ENCODE measurements at places on chromosomes 6 and 20. TPM values are rescaled to one million over a fixed set of nuclear protein-coding genes. Genes with fewer than 3 reads are reported as not detected.
A peak's percentile ranks its signal among the peaks of the same experiment; 100 is the strongest.

Gene TGM2
- total RNA-seq = 0.35 TPM

Gene PRKN
- total RNA-seq = not detected

Gene LKAAEAR1
- not detected for total RNA-seq

Gene CCDC170
- total RNA-seq = not detected

Gene PBX2
- 61.6 TPM for total RNA-seq

Gene CALHM4
- total RNA-seq = not detected

Gene ENPP5
- total RNA-seq = not detected

Gene LCA5
- 0.16 TPM for total RNA-seq

Gene SCRT2
- total RNA-seq = not detected

Gene LHFPL5
- total RNA-seq = not detected

DNA sequence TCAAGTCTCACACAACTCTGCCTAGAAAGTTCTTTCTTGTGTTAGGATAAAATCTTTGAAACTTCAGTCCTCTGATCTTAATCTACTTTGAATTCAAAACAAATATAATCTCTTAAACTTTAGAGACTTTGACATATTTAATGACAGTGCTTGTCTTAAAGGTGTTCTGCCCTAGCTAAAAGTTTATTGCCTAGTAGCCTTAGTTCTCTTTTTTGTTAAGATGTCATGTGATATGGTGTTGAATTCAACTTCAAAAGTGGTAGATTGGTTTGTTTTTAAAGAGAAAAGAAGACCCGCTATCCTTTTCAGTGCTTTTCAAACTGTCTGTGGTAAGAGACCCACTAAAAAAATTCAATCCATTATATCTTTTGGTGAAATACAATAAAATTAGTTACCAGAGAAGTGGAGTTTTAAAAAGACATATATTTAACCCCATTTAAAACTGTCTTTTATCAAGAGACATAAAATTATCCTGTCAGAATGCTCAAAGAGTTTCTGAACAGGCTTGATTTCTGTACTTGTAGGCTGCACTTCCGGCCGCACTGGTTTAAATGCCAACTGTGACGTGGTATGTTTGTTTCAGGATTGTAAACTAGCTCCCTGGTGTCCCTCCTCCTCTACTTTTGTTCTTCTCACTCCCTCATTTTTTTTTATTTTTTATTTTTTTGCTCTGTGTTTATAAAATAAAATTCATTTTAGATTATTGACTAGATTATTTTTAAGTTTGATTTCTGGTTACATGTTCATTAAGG is 76.5 kb downstream of the QKI start:
- H3K27ac ChIP-seq = no peak overlapping the region
- peaks cover 5% of the 10 kb centered on the region for H3K4me1 ChIP-seq
- no peak overlapping the region for H3K4me3 ChIP-seq

GRCh38 chr20:22525069-22525820 is 59.1 kb downstream of the FOXA2 start:
- H3K27ac ChIP-seq = no peak overlapping the region
- no peak overlapping the region for H3K4me3 ChIP-seq
- H3K27me3 ChIP-seq = no peaks in the 10 kb centered on the region
- no peak for DNase-seq

GRCh38 chr6:13711324-13711732 is 307 bp downstream of the RANBP9 start:
- peak; percentile 80 for DNase-seq
- peak overlapping the region; percentile 71 for H3K27ac ChIP-seq
- H3K36me3 ChIP-seq = peaks cover 24% of the 10 kb centered on the region
- H3K4me3 ChIP-seq = peak overlapping the region; percentile 50

DNA sequence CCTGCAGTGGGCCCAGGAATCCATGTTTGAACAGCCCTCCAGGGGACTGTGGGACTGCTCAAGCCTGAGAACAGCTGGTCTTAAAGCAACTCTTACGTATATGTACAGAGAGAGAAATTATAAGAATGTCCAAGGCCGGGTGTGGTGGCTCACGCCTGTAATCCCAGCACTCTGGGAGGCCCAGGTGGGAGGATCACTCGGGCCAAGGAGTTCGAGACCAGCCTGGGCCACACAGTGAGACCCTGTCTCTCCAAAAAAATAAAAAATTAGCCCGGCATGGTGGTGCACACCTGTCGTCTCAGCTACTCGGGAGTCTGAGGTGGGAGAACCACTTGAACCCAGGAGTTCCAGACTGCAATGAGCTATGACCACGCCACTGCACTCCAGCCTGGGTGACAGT is 134.0 kb downstream of the DTNBP1 start:
- H3K36me3 ChIP-seq = peaks cover 36% of the 10 kb centered on the region
- no peak overlapping the region for H3K4me3 ChIP-seq
- no peak overlapping the region for H3K27ac ChIP-seq
- no peaks in the 10 kb centered on the region for H3K27me3 ChIP-seq
- peak; percentile 23 for DNase-seq

DNA sequence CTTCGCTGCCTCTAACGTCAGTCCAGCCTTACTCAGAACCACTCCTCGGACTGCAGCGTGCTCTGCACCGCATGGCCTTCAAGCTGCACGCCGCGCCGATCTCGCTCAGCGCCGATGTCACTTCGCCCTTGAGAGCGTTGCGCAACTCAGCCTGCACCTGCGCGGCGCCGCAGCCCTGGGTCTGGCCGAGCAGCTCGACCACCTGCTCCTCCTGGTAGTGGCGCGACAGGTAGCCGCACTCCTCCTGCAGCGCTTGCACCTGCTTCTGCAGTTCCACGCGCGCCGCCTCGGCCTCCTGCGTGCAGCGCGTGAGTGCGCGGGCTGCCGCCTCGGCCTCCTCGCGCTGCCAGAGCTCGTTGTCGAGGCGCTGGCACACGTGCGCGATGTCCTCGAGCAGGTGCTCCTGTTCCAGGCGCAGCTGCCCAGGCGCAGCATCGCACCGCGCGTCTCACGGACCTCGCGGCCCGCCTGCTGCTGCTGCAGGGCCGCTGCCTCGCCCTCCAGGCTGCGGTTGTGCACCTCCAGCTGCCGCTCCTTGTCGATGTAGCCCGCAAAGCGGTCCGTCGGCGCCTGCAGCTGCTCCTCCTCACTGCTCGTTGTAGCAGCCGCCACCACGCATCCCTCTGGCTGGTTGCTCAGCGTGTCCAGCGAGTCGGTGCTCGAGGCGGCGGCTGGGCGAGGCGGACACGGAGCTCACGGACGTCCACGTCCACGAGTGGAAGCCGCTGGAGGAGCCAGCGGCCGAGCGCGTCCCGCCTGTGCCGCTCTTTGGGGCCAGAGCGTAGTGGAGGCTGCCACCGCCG is 380.6 kb upstream of the CHD6 start:
- H3K36me3 ChIP-seq = no peaks in the 10 kb centered on the region
- no peaks in the 10 kb centered on the region for H3K4me1 ChIP-seq
- no peak for DNase-seq
- H3K4me3 ChIP-seq = no peak overlapping the region

DNA sequence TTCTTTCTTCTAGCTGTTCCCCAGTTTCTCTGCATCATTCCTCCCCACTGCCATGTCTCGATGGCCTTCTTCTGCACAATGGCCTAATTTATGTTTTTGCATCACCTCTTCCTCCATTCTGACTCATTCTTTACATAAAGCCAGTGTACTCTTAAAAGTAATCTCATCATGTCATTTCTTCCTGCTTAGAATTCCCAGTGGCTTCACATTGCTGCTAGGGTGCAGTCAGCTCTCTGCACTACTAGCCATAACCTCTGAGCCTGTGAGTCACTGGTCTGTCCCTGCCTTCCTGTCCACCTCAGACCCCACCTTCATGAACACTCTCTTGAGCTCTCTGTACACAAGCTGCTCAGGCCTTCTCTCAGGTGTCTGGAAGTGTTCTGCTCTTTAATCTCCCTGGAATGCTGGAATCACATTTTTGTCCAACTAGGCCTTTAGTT is 24.1 kb upstream of the TRIM27 start:
- H3K27me3 ChIP-seq = no peaks in the 10 kb centered on the region
- H3K27ac ChIP-seq = no peak overlapping the region
- DNase-seq = no peak
- H3K36me3 ChIP-seq = no peaks in the 10 kb centered on the region

DNA sequence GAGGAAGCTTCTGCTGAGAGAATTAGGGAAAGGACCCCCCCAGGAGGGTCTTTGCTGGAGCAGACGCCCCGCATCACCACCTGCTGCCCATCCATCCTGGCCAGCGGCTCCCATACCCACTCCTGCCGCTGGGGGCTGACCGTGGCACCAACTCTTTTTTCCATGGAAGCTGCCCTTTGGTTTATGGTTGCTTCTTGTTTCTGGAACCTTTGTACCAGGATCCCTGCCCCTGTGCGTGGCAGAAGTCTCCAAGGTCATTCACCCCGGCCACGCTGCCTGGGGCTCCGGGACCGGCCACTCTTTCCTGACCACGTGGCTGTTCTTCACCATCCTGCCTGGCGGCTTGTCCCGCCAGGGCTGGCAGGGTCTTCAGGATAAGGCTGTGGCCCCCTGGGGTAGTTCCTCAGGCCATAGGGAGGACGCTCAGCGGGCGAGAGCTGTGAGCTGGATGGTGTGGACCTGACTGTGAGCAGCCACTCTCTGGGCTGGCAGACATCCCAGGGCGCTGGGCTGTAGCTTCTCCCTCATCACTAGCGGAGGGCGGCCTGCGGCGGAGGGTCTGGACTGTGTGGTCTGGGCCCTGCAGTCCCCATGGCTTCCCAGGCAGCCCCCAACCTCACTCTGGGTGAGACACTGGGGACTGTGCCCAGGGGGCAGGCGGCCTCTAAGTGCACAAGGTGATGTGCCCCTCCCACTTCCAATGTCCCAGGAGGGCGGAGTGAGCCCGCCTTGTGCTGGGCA is 22.8 kb upstream of the RBBP8NL start:
- DNase-seq = no peak
- no peaks in the 10 kb centered on the region for H3K4me1 ChIP-seq
- H3K27ac ChIP-seq = no peak overlapping the region
- no peaks in the 10 kb centered on the region for H3K36me3 ChIP-seq
- H3K27me3 ChIP-seq = peaks cover 2% of the 10 kb centered on the region

- H3K4me3 ChIP-seq = no peak overlapping the region
- no peaks in the 10 kb centered on the region for H3K27me3 ChIP-seq
- H3K36me3 ChIP-seq = peaks cover 10% of the 10 kb centered on the region
- peaks cover 30% of the 10 kb centered on the region for H3K4me1 ChIP-seq
Observed at GRCh38 chr6:282867-283416, 9.3 kb upstream of the DUSP22 start.

GRCh38 chr6:89597988-89598387 is 40.6 kb downstream of the LYRM2 start:
- peaks cover 40% of the 10 kb centered on the region for H3K4me1 ChIP-seq
- H3K4me3 ChIP-seq = no peak overlapping the region
- peaks cover 7% of the 10 kb centered on the region for H3K36me3 ChIP-seq
- H3K27ac ChIP-seq = no peak overlapping the region
- H3K27me3 ChIP-seq = no peaks in the 10 kb centered on the region

DNA sequence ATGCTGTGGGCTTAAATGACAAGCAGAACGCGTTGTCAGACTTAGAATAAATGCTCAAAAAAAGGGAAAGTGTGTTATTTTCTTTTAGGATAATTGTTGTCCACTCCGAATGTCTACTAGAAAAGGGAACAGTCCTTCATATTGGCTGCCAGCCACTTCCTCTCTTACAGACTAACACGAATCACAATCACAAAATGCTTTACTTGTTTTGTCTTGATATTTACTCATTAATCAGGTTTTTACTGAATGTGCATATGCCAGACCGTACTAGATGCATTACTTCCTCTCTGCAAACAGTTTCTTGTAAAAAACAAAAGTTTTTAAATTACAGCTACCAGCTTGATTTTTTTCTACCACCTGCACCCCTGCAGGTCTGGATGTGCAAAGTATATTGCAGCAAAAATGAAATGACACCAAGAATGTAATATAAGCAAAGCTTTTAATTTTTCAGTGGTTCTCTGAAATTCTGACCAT is 821 bp downstream of the DHX35 start:
- H3K4me1 ChIP-seq = peaks cover 29% of the 10 kb centered on the region
- peak overlapping the region; percentile 87 for H3K4me3 ChIP-seq
- no peaks in the 10 kb centered on the region for H3K27me3 ChIP-seq
- H3K27ac ChIP-seq = peak overlapping the region; percentile 90

DNA sequence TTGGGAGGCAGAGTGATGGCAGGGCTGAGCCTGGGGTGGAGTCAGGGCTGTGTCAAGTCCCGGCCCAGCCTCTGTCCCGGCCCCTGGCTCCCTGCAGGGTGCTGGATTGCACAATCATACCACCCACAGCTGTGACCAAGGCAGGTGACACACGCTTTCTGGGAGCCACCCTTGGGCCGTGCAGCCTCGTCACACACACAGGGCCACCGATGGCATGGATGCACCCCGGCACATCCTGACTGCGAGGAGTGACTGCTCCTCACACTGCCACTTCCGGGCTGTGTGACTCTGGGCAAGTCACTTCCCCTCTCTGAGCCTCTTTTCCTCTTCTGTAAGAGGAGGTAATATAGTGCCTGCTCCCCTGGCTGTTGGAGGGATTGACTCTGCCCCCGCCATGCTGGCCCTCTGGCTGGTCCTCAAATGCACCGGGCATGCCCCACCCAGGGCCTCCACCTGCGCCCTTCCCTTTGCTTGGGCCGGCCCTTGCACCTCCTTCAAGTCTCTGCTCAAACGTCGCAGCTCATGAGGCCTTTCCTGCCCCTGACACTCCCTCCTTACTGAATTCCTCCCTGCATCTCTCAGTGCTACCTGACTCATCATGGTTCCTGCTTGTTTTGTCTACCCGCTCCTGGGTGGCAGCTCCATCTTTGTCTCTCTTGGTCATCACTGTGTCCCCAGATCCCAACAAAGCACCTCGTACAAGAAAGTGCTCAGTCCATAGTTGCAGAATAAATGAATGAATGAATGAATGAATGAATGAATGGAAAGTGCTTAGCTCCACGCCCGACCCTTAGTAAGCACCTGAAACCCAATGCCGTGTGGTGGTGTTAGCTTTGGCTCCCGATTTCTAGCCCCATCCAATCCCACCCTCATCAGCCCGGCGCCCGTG is 93.5 kb downstream of the CEBPB start:
- no peak overlapping the region for H3K27ac ChIP-seq
- no peaks in the 10 kb centered on the region for H3K36me3 ChIP-seq
- no peak overlapping the region for H3K4me3 ChIP-seq
- DNase-seq = peak; percentile 45
- H3K27me3 ChIP-seq = peaks cover 8% of the 10 kb centered on the region

DNA sequence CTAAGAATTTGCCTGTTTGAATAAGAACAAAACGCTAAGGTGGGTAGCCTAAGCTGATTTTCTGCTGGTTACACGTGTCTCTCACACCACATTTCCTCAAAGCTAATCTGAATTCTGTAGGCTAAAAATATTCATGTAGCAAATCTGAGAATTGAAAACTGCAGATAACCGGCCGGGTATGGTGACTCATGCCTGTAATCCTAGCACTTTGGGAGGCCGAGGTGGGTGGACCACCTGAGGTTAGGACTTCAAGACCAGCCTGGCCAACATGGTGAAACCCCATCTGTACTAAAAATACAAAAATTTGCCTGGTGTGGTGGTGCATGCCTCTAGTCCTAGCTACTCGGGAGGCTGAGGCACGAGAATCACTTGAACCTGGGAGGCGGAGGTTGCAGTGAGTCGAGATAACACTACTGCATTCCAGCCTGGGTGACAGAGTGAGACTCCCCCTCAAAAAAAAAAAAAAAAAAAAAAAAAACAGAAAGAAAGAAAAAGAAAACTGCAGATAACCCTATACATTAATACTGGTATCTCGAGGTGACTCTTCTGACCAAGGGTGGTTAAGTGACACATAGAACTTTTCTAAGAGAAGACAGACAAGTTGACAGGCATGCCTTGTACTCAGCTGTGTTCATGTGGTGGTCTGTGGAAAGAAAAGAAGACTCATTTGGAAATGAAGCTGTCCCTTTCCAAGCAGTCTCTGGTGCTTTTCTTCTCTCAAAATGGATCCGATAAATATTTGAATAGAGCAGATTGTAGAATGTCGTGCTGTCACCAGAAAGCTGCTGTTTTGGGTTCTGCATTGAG is 24.7 kb upstream of the ASXL1 start:
- H3K27me3 ChIP-seq = no peaks in the 10 kb centered on the region
- peaks cover 40% of the 10 kb centered on the region for H3K36me3 ChIP-seq
- peaks cover 67% of the 10 kb centered on the region for H3K4me1 ChIP-seq
